Activated CD4-positive, alpha-beta T cell treated with anti-CD3 and anti-CD28 coated beads for 24 hours (primary cell): ENCODE measurements at places on chromosomes 12 and 14.

DNA sequence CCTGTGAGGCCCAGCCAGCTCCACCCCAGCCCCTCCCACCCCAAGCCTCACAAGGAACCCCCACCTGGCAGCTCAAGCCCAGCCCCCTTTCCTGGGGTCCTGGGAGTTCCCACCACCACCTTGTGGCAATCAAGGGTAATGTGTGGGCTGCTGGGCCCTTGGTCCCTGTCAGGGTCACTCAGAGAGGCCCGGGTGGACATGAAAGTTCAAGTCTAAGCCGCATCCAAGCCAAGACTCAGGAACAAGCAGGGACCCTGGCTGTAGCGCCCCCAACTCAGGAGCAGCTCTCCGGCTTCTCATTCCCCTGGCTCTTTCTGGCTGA is 106.4 kb upstream of the C14orf180 start:
- DNase-seq, result no peak

DNA sequence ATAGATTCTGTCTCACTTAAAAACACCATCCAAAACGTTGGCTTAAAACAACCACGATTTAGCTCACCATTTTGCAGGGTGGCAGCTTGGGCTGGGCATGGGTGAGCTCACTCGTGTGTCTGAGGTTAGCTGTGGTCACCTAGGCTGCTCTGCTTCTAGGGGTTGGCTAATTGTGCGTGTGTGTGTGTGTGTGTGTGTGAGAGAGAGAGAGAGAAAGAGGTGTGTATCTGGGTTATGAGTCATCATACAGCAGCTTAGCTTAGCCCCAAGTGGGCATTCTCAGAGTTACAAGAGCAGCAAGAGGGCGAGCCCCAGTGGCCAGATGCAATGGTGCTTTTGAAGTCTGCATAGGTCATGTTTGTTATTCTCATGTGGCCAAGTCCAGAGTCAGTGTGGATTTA is 6.0 kb downstream of the FBXW8 start:
- DNase-seq, result peak; percentile 11

- DNase-seq, result no peak
These were observed 1.5 kb upstream of the GPR65 start for GRCh38 chr14:88003425-88003824.

GRCh38 chr12:40240779-40241178 is 16.0 kb downstream of the LRRK2 start:
- DNase-seq, result no peak

GRCh38 chr14:44379292-44379977 is 127.6 kb downstream of the FSCB start:
- no peak for DNase-seq

GRCh38 chr14:99231850-99232713 is 39.9 kb downstream of the BCL11B start:
- DNase-seq, result no peak

DNA sequence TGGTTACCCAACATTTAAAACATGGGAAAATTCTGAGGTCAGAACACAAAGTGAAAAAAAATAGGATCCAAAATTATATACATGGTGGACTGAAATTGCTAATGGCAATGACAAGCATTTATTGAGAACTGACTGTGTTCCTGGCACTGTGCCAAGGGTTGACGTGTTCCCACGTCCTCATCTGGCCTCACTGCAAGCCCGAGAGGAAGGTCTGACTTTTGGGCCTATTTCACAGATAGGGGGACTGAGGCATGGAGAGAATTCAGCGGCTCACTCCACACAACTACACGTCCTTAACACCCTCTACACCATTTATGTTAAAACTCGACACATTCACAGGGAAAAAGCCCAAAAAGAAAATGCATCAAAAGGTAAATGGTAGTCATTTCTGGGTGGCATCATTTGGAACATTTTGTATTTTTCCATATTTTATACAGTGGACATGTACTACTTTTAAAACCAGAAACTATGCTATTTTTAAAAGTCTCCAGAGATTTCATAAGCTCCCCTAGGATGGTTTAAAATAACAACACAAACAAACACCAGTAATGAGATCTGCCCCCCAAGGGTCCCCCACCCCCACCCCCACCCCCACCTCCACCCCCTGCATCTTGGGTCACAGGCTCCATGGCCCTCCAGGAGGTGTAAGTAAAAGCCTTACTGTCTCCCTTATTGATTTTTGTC is 27.7 kb downstream of the CLMN start:
- DNase-seq, result no peak
